Naive thymus-derived CD8-positive, alpha-beta T cell (primary cell): ENCODE measurements at places on chromosomes 2 and 18. TPM values are rescaled to one million over a fixed set of nuclear protein-coding genes. Genes with fewer than 3 reads are reported as not detected.

RAB17 gene
- total RNA-seq = not detected

TMEM163 gene
- total RNA-seq = not detected

VWA3B gene
- total RNA-seq = not detected

GORASP2 gene
- total RNA-seq = 66.0 TPM

GALNT13 gene
- total RNA-seq = not detected

DNA sequence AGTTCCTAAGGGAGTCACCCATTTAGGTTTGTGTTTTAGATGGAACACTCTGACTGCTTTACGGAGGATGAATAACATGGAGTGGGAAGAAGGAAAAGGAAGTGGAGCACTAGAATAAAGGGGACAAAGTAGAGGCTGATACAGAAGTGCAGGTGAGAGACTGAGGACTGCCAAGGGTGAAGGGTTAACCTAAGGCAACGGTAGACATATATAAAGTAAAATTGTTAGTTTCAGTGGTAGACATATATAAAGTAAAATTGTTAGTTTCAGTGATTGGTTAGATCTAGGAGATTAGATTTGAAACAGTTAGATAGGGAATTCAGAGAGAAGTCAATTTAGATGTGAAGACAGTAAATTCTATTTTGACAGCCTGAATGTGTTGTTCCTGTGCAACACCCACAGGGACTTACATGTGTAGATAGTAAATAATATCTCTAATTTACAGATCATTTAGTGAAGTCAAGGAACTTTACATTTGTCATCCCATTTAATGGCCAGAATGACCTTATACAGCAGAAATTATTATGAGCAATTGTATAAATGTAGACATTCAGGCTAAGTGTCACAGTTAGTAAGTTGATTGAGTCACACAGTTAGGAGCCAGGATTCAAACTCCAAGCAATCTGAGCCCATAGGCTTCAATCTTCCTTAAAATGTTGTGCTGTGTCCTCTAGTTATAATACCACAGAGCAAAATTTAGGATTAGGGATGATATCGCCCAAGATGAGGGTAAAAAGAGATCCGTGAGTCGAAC lies 270.8 kb upstream of the UBE2E3 start:
- H3K27me3 ChIP-seq = no peaks in the 10 kb centered on the region
- no peak overlapping the region for H3K4me3 ChIP-seq
- DNase-seq = no peak
- no peaks in the 10 kb centered on the region for H3K4me1 ChIP-seq

DNA sequence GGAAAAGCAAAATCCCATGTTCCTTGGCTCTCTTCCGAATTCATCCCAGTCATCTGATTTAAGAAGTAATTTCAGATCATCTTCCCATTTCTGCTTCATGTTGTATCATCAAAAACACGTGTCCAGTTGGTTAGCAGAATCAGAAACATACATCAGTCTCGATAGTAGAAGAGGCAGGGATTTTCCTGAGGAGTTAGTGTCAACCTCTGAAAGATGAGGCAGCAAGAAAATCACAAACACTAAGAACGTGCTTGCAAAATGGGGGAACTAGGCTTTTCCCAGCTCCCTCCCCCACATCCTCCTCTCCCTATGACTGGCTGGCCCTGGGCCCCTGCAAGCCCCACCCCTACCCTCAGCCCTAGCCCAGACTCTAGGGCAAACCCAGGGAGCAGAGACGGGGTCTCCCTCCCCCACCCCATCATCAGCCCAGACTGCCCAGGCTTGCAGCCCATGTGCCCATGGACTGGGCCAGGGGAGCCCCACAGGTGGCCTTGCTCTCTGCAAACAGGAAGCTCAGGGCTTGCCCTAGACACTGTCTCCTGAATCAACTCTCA lies 161.0 kb upstream of the ID2 start:
- DNase-seq = no peak
- peak overlapping the region; percentile 22 for H3K27ac ChIP-seq
- H3K36me3 ChIP-seq = no peaks in the 10 kb centered on the region
- H3K4me1 ChIP-seq = peaks cover 24% of the 10 kb centered on the region
- no peaks in the 10 kb centered on the region for H3K27me3 ChIP-seq
- no peak overlapping the region for H3K4me3 ChIP-seq

DNA sequence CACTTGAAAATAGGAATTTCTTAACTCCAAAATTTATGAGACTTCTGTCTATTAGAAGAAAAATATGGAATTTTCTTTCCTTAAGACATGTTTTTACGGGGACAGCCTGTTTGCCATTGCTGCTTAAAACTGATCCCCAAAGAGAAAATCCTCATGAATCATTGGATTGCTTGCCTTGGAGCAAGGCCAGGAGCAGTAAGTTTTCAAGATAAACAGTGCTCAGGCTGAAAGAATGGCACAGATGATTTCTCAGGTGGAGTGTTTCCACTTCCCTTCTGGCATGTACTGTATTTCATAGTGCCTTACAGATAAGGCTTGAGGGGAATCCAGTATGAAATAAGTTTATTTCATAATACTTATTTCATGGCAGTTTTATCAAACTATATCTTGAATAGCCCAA lies 74.3 kb upstream of the MMADHC start:
- H3K36me3 ChIP-seq = no peaks in the 10 kb centered on the region
- H3K27me3 ChIP-seq = peaks cover 10% of the 10 kb centered on the region
- no peaks in the 10 kb centered on the region for H3K4me1 ChIP-seq
- DNase-seq = no peak
- no peak overlapping the region for H3K27ac ChIP-seq

- no peaks in the 10 kb centered on the region for H3K4me1 ChIP-seq
- no peaks in the 10 kb centered on the region for H3K36me3 ChIP-seq
- DNase-seq = no peak
- H3K27me3 ChIP-seq = no peaks in the 10 kb centered on the region
- no peak overlapping the region for H3K4me3 ChIP-seq
Measured at GRCh38 chr2:37527361-37527760, 144.1 kb downstream of the CDC42EP3 start.

DNA sequence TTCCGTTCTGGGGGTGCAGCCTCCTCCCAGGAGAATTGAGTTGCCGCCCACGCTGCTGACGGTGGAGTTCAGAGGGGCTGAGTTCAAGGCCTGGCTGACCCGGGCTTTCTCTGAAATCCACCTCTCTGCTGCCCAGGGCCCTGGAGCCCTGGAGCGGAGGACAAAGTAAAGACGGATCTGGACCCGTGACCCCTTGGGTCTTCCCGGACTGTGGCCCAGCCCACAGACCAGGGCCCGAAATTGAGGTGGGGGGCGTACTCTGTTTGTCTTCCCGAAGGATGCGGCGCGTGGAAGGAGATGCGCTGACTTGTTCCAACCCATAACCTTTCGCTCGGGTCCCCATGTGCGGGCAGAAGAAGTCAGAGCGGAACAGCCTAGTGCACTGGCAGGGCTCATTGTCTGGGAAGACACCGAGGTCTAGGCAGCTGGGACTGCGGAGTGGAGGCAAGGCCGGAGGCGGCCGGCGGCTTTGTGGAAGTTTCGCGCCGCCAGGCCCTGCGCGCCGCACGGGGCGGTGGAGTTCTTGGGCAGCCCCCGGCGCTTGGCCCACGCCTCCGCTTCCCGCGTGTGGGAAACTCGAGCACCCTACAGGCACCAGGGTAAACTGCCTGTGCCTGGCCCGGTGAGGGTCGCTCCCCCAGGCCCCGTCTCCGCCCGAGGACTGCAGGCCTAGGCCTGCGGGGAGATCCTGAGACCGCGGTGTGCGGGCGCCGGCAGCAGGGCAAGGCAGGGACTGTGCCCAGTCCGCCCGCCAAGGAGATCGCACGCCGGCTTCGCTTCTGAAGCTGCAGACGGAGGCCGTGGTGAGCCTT lies 9.8 kb downstream of the POU3F3 start:
- no peak for DNase-seq
- H3K27ac ChIP-seq = no peak overlapping the region
- peaks cover 13% of the 10 kb centered on the region for H3K36me3 ChIP-seq
- H3K4me3 ChIP-seq = no peak overlapping the region

DNA sequence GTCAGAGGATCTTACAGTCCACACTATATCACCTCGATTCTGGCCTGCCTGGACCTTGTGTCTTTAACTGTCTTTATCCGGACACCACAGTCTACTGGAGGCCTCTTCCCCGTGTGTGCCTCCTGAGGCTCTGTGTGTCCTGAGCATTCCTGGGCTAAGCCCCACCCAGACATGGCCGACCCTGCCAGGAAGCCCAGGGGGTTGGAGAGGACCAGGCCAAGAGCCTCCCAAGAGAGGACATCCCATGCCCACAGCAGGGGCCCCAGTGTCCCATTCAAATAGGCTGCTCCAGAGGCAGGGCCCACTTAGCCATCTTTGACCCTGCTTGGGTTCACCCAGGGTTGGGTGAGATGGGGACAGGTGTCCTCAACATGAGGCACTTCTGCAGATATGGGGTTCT lies 84.7 kb upstream of the OTOS start:
- no peak overlapping the region for H3K4me3 ChIP-seq
- H3K27me3 ChIP-seq = peaks cover 80% of the 10 kb centered on the region
- no peak for DNase-seq
- H3K27ac ChIP-seq = no peak overlapping the region
- H3K36me3 ChIP-seq = no peaks in the 10 kb centered on the region
- no peaks in the 10 kb centered on the region for H3K4me1 ChIP-seq

GRCh38 chr2:67599561-67599960 lies 202.4 kb downstream of the ETAA1 start:
- H3K4me3 ChIP-seq = no peak overlapping the region
- no peaks in the 10 kb centered on the region for H3K4me1 ChIP-seq
- no peaks in the 10 kb centered on the region for H3K27me3 ChIP-seq
- no peak overlapping the region for H3K27ac ChIP-seq

- H3K27ac ChIP-seq = no peak overlapping the region
- no peak overlapping the region for H3K4me3 ChIP-seq
- H3K4me1 ChIP-seq = peaks cover 2% of the 10 kb centered on the region
- H3K27me3 ChIP-seq = no peaks in the 10 kb centered on the region
- DNase-seq = no peak
Measured at GRCh38 chr2:239593455-239593854, 192.6 kb upstream of the HDAC4 start.

- no peaks in the 10 kb centered on the region for H3K4me1 ChIP-seq
- DNase-seq = no peak
Measured at GRCh38 chr2:119233326-119234020, 9.8 kb downstream of the STEAP3 start.

DNA sequence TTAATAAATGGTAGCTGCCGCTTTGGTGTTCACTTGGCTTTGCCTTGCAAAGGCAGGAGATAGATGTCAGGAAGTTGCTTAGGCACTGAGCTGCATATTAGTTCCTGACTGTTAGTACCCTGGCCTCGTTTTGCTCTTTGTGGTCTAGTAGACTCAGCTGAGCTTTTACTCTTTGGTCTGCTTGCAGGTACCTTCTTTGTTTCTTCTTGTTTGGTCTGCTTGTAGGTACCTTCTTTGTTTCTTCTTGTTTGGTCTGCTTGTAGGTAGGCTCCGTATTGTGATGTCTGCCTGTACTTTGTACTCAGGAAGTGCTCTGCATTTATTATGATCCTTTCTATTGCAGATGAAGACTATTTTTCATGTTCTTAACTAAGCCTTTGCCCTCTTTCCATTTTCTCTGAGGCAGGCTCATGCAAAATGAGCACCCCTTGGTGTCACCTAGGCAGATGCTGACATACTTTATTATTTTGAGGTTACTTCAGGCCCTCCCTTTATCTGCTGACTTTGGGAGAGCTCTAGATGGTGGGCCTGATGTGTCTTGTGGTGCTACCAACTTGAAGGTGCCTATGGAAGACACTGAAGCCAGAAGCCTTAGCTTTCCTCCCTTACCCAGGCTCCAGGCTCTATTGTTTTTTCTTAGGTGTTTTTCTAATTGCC lies 6.0 kb downstream of the RPIA start:
- H3K27ac ChIP-seq = peak overlapping the region; percentile 84
- peak overlapping the region; percentile 20 for H3K4me3 ChIP-seq
- no peaks in the 10 kb centered on the region for H3K36me3 ChIP-seq
- peak; percentile 59 for DNase-seq
- H3K27me3 ChIP-seq = no peaks in the 10 kb centered on the region

GRCh38 chr18:697800-698199 lies 14.6 kb downstream of the ENOSF1 start:
- H3K27ac ChIP-seq = no peak overlapping the region
- H3K4me1 ChIP-seq = peaks cover 1% of the 10 kb centered on the region
- H3K36me3 ChIP-seq = peaks cover 53% of the 10 kb centered on the region
- no peaks in the 10 kb centered on the region for H3K27me3 ChIP-seq
- no peak overlapping the region for H3K4me3 ChIP-seq

GRCh38 chr2:235083822-235084221 lies 132.0 kb downstream of the SH3BP4 start:
- no peak overlapping the region for H3K27ac ChIP-seq
- H3K4me3 ChIP-seq = no peak overlapping the region
- DNase-seq = no peak
- H3K4me1 ChIP-seq = no peaks in the 10 kb centered on the region

DNA sequence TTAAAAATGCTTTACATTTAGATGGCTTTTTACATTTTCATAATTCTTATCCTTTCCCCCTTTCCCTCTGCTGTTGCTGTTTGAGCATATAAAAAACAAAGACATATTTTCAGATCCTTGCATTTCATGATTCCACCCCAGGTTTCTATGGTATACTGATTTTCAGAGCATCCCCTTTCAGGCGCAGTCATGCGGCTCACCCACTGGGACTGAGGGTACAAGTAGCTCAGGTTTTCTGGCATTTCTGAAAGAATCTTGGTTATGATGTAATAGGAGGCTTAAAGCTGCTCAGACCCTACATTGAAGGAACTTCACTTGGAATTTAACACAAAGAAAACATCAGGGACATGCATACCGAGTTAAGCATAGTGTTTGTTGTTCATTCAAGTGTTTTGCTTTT lies 310.8 kb downstream of the ETAA1 start:
- no peak overlapping the region for H3K27ac ChIP-seq
- no peak overlapping the region for H3K4me3 ChIP-seq
- peaks cover 8% of the 10 kb centered on the region for H3K27me3 ChIP-seq

DNA sequence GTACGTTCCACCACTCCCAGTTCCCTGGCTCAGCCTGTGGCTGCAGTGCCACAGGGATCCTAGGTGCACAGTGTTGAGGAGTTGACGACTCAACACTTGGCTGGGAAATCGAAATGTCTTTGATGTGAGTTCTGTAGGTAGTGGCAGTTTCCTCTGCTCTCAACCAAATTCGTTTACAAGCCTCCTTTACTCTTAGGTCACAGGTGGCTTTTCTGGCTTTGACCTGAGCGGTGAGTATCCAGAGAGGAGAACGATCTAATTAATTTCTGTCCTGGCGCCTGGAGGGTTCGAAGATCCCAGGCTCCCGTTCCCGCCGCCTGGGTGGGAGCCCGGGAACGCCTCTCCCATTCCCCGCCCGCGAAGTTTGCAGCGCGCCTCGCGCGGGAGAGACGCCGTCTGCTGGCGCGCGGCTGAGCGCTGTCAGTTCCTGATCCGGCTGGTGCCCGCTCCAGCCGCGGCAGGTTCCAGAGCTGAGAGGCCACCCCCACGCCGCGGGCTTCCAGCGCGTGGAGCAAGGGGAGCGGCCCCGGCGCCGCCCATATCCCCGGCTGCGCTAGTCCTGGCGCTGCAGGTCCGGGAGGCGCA lies at the start of gene LAMA3:
Gene LAMA3 (plus strand): TSS at position 423 of the 585 bp plus-strand sequence. CDS start 231 bp downstream, outside the sequence.
- peak within 1 kb of the TSS; percentile 59 for H3K4me3 ChIP-seq
- H3K27me3 ChIP-seq = peaks cover 22% of the 10 kb centered on the region
- no peak within 1 kb of the TSS for H3K27ac ChIP-seq
- no peaks in the 10 kb centered on the region for H3K36me3 ChIP-seq

- H3K27me3 ChIP-seq = peaks cover 3% of the 10 kb centered on the region
- H3K4me1 ChIP-seq = peaks cover 2% of the 10 kb centered on the region
- no peak overlapping the region for H3K27ac ChIP-seq
- no peak overlapping the region for H3K4me3 ChIP-seq
Measured at GRCh38 chr18:32911660-32912284, 138.9 kb upstream of the KLHL14 start.
